ENCODE measurements at places on chromosomes 1 and 21. TPM values are rescaled to one million over a fixed set of nuclear protein-coding genes. Genes with fewer than 3 reads are reported as not detected.
A peak's percentile ranks its signal among the peaks of the same experiment; 100 is the strongest.

Gene MTARC1
- 9.9 TPM for polyA plus RNA-seq

DNA sequence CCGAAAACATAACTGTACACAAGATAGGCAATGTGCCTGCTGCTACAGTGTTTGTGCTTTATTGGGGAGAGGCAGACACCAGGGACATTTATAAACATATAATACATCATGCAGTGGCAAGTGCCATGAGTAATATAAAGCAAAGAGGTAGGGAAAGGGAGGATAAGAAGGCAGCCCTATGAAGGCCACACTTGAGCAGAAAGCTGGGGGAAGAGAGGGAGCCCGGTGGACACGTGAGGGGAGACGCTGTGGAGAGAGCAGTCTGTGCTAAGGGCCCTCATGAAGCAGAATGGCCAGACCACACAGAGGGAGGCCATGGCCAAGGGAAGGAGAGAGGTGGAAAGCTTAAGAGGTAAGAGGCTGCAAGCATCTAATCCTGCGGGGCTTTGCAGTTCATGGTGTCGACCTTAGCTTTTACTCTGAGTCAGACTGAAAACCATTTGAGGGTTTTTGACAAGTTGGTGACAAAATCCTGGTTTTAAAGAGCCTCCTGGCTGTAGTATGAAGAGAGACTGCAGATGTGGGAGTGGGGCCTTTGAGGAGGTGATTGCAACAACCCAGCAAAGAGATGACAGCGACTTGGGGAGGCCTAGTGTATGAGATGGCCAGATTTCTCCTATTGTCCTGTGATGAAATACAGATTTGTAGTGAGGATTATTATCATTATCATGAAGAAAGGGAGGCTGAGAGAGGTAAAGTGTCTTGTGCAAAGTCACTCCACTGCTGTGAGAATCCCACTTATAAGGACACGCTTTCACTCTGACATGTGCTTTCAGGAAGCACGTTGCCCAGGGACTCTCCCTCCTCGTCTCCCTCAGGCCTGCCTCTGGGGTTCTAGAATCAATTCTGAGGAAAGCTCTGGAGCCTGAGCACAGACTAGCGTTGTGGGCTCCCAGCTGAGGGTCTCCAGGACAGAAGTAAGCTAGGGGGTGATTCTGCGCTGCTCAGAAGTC is 192.9 kb downstream of the RHOU start:
- DNase-seq = no peak

Gene NUDT4B
- polyA plus RNA-seq = 0.50 TPM

DNA sequence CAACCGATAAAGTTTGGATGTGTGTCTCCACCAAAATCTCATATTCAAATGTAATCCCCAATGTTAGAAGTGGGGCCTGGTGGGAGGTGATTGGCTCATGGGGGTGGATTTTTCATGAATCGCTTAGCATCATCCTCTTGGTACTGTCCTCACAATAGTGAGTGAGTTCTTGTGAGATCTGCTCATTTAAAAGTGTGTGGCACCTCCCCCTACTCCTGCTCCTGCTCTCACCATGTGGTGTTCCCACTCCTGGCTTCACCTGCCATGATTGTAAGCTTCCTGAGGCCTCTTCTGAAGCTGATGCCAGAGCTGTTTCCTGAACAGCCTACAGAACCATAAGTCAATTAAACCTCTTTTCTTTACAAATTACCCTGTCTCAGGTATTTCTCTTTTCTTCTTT is 28.2 kb upstream of the PRDX6 start:
- DNase-seq = no peak

- DNase-seq = peak; percentile 61
Observed at GRCh38 chr1:192809307-192810252, 741 bp downstream of the RGS2 start.

DNA sequence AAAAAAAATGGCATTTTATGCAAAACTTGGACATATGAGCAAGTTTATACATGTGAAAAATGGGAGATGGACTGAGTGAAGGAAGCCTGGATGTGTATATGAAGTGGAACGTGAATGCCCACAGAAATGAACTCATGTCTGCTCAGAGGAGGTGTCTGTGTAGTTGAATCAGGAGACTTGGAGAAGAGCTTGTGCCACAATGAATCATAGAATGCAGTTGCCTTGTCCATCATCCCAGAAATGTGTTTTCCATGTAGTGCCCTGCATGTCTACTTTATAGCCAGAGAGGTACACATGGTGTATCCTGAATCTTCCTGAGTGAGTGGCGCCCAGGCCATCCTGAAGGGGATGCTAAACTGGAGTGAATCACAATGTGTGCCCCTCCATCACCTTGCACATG is 2.6 kb upstream of the ILDR2 start:
- no peak for DNase-seq

DNA sequence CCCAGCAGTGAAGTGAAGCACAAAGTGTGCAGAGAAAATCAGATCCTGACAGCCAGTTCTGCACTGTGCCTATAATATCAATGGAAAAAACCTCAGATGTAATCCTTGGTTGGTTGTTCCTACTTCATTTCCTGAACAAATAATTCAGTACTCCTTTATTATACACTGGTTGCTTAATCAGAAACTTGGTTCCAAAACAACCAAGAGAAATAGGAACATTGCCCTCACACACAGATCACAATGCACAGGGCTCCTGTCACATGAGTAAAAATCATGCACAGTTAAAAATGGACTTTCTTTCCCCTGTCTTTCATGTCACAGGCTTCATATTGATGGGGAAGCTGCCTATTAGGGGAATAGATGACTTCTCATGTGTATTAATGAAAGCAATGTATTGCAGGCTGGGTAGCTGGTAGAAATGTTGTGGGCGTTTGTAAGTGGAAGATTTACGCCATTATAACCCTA is 9.7 kb downstream of the DNASE2B start:
- no peak for DNase-seq

GRCh38 chr1:162535501-162535900 is 26.0 kb upstream of the UAP1 start:
- DNase-seq = no peak

- DNase-seq = no peak
Observed at GRCh38 chr21:38293113-38293512, 36.3 kb downstream of the KCNJ15 start.

GRCh38 chr1:45297666-45298356 is 28.9 kb upstream of the HPDL start:
- DNase-seq = no peak

DNA sequence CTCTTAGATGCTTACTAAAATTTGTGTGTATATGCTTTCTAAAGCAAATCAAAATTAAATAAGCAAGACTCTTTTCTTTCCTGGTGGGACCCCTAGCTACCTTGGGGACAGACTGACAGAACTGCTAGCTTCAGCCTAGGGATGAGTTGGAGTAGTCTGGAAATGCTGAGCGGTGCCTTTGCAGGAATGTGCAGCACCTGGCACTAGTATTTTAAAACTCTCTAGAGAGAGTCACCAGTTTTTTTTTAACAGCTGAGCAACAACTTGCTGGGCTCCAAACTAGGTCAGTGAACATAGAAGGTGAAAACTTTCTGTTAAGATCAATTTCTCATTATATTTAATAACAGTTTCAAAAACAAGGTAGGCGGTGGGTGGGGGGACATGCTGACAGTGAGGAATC is 56.8 kb downstream of the NUF2 start:
- no peak for DNase-seq

Gene FCRL1
- polyA plus RNA-seq = 0.19 TPM

Gene PTPRC
- 5.2 TPM for polyA plus RNA-seq

Gene PIGM
- polyA plus RNA-seq = 5.3 TPM

GRCh38 chr1:229714964-229715603 is 89.0 kb downstream of the URB2 start:
- no peak for DNase-seq

DNA sequence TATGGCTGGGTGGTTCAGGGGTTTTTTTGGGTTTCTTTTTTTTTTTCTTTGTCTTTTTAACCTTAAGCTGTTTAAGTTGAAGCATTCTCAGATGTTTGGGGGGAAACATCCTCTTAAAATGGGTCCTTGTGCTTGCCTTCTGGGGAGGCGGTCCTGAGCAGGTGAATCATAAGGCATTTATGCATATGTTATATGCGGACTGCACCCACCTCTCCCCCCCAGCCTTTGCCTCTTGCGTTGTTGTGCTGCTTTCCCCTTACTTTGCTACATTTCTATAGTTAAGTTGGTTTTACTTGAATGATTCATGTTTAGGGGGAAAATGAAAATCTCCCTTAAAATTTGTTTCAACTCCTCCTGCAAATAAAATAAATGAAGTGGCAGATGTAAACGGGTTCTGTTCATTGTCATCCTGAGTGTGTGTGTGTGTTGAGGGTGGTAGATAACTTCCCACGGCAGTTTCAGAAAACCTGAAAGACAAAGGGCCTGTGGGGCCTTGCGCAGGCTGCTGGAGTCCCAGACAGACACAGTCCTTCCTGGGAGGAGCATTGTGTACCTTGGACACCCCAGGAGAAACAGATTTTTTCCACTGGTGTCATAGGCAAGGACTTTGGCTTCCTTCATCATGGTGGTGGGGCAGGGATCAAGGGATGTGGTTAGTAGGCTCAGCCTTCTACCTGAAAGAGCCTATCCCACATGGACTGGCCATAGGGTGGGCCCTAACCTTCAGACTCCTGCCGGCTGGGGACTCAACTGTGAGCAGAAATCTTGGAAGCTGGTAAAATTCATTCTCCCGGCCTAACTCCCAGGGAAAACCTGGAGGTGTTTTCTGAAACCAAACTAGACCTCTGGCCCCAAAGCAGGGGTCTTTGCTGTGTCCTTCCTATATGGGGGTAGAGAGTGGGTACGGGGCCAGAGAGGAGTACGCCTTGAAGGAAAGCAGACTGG is 926 bp upstream of the SH3D21 start:
- DNase-seq = no peak

Gene PLEKHG5
- 8.8 TPM for polyA plus RNA-seq

DNA sequence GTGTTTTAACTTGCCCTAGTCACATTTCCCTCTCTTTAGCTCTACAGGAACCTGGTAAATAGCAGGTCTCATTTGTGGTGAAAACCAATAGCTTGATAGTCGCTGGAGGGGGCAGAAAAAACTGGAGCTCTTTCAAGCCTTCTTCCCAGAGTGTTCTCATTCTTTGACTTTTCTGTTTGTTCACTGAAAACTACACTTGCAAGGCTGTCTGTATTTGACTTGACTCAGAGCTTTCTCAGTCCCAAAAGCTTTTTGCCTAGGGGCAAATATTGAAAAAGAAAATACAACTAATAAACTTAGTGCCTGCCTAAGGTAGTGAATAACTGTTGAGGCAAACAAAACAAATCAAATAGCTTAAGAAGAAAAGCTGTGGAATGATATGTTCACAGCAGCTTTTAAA is 217.1 kb upstream of the CHRM3 start:
- no peak for DNase-seq

- DNase-seq = no peak
Observed at GRCh38 chr1:227280836-227281235, 37.5 kb downstream of the CDC42BPA start.

Gene DIO1
- 0.36 TPM for polyA plus RNA-seq

GRCh38 chr1:107724648-107725047 is 240.3 kb downstream of the VAV3 start:
- DNase-seq = no peak

Gene DNALI1
- 10.0 TPM for polyA plus RNA-seq

DNA sequence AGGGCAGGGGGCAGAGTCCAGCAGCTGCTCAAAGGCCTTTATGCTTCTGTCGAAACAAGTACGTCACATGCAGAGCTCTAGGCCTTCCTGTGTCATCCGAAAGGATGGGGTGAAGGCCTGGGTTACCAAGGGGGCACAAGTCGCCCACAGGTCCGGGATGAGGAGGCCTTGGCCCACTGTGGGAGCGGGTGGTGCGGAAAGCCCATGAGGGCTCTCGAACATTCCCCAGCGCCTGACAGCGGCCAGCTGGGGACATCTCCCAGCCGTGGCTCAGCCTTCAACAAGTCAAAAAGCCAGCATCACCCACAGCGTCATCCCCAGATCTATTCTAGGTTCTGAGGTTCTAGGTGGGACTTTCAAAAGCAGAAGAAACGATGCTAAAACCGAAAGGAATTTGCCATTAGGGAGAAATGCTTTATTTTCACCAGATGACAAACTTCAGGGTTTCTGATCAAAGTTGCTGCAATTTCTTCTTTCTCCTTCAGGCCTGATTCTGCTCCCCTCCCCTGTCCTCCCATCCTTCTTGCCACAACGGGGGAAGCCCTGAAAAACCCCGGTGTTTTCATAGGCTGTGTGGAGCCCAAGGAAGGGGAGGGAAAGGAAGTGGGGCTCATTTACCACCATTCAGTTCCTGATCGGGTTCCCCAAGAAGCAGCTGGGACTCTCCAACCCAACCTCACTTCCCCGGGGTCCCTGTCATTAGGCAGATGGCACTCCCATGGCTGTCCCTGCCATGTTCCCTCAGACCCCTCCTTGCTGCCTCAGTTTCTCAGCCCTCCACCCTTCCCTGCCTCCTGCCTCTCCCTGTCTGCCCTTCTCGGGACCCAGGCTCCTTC is 17.6 kb downstream of the GPR137B start:
- no peak for DNase-seq

GRCh38 chr1:205594846-205595245 is 37.0 kb downstream of the ELK4 start:
- no peak for DNase-seq

DNA sequence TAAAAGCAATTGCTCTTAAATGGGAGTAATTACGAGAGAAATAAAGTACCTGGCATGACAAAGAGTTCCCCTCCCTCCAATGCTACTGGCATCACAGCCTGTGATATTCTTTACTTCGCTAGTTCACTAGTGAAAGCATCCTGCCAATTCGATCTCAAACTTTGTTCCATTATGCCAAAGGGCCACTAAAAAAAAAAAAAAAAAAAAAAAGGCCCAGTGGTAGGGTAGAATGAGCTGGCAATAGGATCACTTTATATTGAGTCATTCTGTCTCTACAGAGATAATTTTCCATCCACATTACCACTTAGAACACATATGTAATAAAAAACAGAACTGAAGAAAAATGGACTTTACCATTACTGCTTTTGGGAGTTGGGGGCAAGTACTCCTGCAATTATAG is 11.2 kb downstream of the PUM1 start:
- no peak for DNase-seq

DNA sequence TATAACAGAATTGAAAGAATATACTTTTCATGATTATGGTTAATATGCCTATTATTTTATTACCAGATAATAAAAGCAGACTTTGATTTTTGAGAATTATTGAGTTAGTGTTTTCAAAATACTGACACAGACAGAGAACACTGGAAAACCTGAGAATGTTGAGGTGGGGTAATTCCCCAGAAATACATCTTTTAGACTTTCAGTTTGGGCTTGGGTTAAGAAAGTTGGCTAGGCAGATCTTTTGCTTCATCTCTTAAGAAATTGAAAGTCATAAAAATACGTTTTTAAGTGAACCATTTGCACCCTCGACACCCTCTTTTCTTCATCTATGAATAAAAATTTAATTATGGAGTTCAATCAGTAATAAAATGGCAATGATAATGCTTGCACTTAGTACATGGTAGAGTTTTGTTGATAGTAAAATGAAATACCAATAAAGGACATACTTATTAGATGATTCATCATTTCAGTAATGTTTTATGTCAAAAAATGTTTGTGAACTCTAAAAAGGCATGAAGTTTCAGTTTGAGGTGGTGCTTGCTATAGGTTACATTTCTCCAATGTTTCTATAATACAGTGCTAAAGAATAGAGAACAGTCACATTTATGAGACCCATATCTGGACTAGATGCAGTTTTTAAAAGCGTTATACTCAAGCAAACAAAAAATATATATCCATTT is 1.9 kb upstream of the SAMSN1 start:
- no peak for DNase-seq

- no peak for DNase-seq
Observed at GRCh38 chr1:39214998-39215873, 10.7 kb downstream of the MACF1 start.

GRCh38 chr1:245901037-245901436 is 606.0 kb downstream of the SMYD3 start:
- no peak for DNase-seq

- DNase-seq = no peak
Observed at GRCh38 chr1:107328087-107328486, 187.2 kb downstream of the NTNG1 start.

Measured in muscle of arm (tissue), 14 donors.